ENCODE measurements at places on chromosomes 4 and X.
A peak's percentile ranks its signal among the peaks of the same experiment; 100 is the strongest.

DNA sequence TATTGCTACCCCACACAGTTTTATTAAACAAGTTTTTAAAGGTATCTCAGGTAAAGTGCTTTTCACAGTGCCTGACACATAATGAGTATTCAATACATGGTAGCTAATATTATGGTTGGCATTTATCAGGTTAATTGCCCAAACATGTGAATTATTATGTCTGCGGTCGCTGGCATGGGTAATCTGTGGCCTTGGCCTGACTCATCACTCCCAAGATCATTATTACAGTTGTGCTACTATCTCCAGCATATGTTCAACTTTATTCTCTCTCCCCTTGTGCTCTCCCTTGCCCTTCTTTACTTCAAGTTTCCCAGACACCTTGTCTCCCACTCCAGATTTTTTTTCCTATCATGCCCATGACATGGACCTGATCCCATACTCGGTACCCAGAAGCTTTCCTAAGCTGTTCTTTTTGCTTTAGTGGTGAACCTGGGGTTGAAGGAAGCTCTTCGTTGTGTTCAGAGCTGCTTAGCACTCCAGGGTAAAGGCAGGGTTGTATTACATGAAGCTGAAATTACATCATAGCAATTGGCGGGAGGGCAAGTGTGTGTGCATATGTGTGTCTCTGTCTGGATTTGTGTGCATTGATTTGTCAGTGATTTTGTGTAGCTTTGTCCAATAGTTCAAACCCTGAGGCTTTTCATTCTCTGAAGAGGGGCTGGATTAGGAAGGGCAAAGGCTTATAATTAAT is 176.5 kb upstream of the NRK start:
- DNase-seq, result peak; percentile 68

- peak; percentile 88 for DNase-seq
Observed at GRCh38 chr4:122777846-122778673, 45.6 kb downstream of the BBS12 start.

- DNase-seq, result peak; percentile 72
Observed at GRCh38 chr4:83852085-83852451, 316.2 kb downstream of the GPAT3 start.

DNA sequence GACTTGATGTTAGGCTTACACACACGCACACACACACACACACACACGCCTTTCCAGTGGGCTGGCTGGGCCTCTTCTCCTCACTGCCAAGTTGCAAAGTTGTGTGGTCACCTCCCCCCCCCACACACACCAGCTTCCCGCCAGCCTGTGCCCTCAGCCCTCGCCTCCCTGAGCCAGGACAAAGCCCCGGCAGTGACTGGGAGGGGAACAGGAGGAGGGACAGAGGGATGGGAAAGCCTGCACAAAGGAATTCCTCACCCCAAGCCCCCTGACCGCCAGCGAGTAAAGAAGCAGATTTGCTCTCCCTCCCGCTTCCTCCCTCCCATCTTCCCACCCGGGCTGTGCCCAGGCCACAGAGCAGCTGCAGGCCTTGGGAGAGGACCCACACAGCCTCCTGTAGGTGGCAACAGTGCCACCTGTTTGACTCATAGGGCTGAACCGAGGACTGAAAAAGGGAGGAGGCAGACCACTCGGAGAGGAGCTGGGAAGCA is at the start of gene GDPD2:
Gene GDPD2 (plus strand): TSS at position 464 of the 491 bp plus-strand sequence. CDS start 1,671 bp downstream, outside the sequence.
- peak; percentile 11 for DNase-seq

- DNase-seq, result no peak
Observed at GRCh38 chr4:160537681-160538080, 1434.8 kb downstream of the RAPGEF2 start.

DNA sequence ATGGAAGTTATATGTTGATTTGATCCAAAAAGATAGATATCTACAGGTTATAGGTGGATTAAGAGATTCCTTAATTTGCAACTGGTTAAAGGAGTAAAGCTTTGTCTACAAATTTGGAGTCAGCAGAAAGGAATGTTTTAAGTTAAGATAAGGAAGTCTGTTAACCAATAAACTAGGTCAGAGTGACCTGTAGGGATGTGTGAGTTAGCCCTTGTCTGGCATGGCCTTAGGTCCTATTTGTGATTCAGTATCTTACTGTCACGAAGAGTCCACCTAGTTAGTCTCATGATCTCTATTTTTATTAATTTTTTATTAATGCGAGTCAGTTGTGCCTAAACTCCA is 230.8 kb downstream of the INPP4B start:
- DNase-seq, result peak; percentile 78

DNA sequence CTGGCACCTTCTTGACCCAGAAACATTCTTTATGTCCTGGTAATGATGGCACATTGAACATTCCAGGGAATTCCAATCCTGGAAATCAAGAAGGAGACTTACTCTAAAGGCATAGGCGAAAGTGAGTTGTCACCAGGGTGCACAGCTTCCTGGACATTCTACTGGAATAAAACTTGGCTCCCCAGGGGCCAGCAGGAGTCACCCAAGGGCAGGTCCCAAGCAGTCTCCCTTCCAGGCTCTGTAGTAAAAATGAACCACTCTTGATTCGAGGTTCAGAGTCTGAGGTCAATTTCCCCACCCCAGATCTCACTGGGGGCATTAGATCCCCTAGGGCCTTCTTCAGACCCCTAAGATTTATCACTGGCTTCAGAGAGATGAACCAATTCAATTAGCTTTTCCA is 338.7 kb upstream of the GATB start:
- no peak for DNase-seq

DNA sequence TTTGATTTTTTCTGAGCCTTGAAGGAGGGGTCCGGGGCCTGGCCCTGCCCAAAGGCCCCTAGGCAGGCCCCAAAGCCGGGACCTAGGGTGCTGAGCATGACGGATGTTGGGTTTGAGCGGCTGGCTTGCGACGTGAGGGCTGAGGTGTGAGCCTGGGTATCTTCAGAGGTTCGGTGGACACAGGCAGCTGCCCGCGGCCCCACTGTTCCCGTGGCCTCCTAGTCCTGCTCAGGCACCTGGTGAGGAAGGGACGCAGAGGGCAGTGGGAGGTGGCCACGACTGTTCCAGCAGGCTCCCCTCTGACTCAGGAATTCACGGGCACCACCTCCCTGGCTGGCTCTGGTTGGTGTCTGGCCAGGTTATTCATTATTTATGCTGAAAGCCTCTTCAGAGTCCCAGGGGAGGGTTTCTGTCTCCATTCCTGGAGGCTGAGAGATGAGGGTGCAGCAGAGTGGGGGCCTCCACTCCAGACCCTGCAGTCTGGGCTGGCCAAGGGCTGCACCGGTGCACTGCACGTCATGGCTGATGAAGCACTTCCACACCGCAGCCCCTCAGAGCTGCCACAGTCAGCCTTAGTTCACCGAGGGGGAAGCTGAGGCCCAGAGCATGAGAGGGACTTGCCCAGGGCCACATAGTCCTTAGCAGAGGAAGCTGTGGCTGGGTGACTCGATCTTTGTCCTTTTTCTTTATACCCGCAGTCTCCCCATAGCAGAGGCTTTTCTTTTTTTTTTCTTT is 2.2 kb downstream of the MSANTD1 start:
- DNase-seq, result no peak

- no peak for DNase-seq
Observed at GRCh38 chr4:108536577-108536976, 83.8 kb upstream of the RPL34 start.

DNA sequence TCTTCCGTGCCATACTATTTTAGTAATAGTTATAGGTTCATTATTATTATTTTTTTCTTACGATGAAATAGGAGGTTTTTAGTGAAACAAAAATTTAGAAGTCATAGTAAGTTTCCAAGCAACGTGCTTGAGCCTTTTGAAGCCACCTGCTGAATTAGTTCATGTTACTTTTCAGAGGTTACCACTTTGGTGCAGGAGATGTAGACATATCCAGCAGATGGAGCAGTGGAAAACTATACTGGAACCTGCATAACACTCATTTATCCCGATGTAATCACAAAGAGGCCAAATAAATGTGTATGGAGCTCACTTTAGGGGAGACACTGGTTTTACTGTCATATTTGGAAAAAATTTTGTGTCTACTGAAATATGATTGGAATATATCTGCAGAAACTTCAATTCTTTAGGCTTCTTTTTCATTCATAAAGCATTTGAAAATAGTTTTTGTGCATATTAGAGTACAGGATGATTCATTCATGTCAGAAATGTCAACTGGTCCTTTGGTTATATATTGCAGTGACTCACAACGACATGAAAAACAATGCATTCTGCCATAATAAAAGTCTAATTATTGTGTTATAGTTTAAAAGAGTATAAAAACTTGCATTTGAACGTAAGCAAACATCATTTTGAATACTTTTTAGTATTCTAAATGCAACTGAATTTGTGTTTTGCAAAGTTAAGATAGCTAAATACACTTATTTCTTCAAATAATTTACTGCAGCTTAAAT is 2182.9 kb upstream of the TENM3 start:
- peak; percentile 2 for DNase-seq

DNA sequence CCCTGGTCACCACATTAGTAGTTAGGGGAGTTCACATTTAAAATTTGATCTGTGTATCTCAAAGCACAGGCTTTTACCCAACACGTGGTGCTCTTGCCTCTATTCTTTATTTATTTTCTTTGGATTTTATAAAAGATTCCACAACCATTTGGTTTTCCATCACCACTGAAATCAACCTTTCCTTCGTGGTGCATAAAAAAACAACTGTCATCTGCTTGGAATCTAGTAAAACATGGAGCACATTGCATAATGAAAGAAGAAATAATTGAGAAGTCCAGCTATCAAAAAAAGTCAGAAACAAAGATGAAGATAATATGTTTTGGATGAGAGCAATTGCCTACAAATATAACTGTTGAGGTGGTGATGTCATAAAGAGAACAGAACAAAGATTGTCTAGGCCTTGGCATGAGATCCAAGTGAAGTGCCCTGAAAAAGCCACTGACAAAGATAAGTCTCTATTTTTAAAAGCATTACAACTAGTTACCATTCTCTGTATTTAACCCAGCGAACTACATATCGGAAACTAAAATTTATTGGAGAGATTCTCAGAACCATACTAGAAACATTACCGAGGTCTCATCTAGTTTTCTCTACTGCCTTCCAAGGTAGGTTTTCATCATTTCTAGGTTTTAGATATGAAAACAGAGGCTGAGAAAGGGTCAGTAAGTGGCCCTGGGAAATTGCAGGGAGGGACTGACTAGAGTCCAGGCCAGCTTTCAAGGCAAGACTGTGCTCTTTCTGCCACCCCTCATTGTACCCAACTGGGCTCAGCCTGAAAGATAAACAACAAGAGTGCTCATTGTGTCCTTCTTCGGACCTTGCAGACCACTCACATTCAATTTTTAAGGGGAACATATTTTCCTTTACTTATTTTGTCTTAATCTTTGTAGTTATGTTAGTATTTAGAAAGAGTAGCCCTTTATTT is 127.3 kb downstream of the MAD2L1 start:
- DNase-seq, result no peak

- DNase-seq, result peak; percentile 75
Observed at GRCh38 chr4:72629540-72629939, 60.5 kb upstream of the ADAMTS3 start.

DNA sequence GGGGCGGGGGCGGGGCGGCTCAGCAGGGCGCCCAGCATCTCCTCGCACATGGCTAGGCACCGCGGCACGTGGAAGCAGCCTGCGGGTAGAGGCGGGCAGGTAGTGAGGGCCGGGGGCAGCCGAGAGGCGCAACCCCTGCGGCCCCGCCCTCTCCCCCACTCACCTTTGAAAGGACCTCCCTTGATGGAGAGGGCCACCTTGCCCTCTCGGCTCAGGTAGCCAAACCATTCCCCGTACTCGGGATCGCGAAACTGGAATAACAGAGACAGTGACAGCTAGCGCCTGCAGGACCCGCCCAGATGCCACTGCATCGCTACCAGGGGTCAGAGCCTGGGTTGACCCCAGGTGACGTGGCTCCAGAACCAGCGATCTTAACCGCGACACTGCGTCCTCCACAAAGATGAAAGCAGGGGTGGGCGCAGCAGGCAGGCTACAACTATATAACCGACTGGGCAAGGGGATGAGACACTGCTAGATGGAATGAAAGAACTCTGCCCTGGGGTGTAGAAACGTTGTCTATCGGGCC is 552 bp upstream of the NAA10 start:
- DNase-seq, result no peak
